Activated CD4-positive, alpha-beta T cell treated with anti-CD3 and anti-CD28 coated beads for 1 hour (primary cell): ENCODE measurements at places on chromosomes 12 and 14.

- DNase-seq: no peak
Observed at GRCh38 chr14:61899497-61899896, 137.3 kb downstream of the SNAPC1 start.

- DNase-seq: no peak
Observed at GRCh38 chr14:75859746-75860145, 122.0 kb downstream of the TGFB3 start.

DNA sequence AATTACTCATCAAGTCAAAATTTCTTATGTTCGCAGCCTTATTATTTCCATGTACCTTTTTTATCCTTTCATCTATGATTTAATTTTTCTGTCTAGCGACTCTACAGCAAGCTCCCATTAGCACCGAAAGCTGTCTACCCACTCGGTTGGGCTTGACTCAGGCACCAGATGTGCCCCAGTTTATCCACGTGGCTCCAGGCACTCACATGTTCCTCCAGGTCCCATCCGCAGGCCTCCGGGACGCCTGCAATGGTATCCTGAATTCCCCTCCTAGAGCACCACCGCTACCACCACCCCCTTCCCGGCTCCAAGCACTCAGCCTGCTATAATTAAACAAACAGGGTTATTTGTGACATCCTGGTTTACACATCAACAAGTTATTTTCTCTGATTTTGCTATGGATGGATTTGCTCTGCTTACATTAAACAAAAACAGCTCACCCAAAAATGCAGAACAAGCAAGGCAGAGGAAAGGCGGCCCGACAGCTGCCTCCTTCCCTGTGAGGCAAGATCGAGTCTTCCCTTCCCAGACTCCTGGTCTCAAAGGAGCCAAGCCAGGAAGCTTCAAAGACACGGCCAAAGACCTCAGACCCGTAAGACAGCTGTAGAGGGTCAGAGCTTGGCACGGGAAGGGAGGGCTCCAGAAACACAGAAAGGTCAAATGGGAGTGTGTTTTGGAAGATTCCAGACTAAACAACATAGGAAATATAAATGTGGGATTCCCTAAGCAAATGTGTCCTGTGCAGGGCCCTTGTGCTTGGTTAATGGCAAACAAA, 253.8 kb downstream of the TTC8 start:
- no peak for DNase-seq

GRCh38 chr12:130101370-130101769, 60.9 kb upstream of the FZD10 start:
- DNase-seq: no peak

DNA sequence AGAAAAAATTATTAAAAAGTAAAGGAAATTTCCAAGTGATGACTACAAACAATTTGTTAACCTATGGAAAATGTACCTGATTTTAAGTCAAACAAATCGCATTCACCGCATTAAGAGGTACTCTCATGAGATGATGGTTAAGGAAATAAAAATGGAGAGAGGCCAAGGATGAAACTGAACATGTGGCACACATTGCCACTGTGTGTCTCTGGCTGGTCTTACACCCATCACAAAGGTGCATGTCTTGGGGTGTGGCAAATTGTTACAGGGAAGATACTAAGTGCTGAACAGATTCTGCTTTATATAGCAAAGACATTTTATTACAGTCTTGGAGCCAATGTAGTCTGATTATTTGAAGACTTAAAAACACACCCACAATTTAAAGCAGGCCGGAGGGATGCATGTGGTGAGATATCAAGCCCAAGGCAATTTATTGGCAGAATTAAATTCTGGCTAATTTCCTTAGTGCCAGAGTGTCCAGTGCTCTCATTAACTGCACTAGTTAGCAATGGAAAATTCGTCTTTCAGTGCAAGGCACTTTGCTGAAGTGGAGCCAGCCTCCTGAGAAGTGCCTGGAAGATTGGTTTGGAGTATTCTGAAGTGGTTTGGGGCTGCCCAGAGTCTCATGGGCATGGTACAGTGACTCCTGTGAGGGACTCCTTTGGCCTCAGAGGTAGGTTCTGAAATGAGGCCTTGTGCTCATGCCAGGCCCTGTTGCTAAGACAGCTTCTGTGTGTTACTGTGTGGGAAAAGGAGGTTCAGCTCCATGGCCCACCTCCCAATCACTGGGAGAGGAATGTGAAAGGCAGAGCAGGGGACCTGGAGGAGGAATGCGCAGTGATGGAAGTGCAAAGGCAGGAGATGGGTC, 166.9 kb downstream of the BRMS1L start:
- DNase-seq: no peak
